IMR-90 (cell line): ENCODE measurements at places on chromosomes 13 and 19. TPM values are rescaled to one million over a fixed set of nuclear protein-coding genes. Genes with fewer than 3 reads are reported as not detected.
A peak's percentile ranks its signal among the peaks of the same experiment; 100 is the strongest.

- H3K4me3 ChIP-seq = peak overlapping the region; percentile 97
- peak; percentile 95 for DNase-seq
- H3K36me3 ChIP-seq = peaks cover 11% of the 10 kb centered on the region
- no peaks in the 10 kb centered on the region for H3K27me3 ChIP-seq
- peak overlapping the region; percentile 91 for H3K27ac ChIP-seq
These were observed 661 bp upstream of the PRR12 start for GRCh38 chr19:49590071-49590970.

GRCh38 chr19:55633861-55634260, 6.9 kb upstream of the ZNF580 start:
- no peak overlapping the region for H3K27ac ChIP-seq
- DNase-seq = no peak
- peaks cover 9% of the 10 kb centered on the region for H3K4me1 ChIP-seq
- H3K36me3 ChIP-seq = peaks cover 4% of the 10 kb centered on the region; the same call in 1 of the 2 replicates
- H3K4me3 ChIP-seq = no peak overlapping the region
- no peaks in the 10 kb centered on the region for H3K27me3 ChIP-seq

DNA sequence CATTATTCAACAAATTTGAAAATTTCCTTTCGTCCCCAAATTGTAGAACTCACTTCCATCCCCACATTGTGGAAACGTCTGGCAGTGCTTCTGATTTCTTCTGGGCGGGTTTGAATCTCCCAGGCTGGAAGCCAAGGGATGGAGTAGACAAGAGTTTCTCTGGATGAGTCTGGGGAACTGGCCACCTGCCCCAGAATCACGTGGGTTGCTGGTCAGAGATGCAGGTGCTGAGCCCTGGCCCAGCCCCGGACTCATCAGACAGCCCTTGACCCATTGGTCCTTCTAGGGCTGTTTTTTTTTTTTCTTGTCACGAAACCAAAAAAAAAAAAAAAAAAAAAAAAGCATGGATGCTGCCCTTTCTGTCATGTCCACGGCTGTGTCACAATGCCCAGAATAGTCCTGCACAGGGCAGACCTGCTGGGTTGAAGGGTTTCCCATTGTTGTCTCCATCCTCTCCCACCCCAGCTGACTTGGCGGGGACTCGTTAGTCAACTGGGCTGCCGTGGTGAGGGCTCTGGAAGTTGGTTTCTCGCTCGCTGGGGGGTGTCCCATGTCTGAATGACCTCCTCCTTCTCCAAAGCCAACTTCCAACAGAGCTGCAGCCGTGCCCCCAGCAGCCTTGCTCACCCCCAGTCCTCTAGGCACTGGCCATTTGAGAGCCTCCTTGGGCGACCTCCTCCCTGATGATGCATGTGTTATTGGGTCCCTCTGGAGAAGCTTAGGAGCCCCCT, 12.8 kb downstream of the CHST8 start:
- H3K27ac ChIP-seq = no peak overlapping the region
- H3K27me3 ChIP-seq = no peaks in the 10 kb centered on the region
- H3K4me3 ChIP-seq = no peak overlapping the region
- no peaks in the 10 kb centered on the region for H3K4me1 ChIP-seq

- no peaks in the 10 kb centered on the region for H3K36me3 ChIP-seq
- H3K27me3 ChIP-seq = no peaks in the 10 kb centered on the region
- no peak for DNase-seq
- H3K27ac ChIP-seq = no peak overlapping the region
- peaks cover 11% of the 10 kb centered on the region for H3K4me1 ChIP-seq
These were observed 19.2 kb downstream of the RAB20 start for GRCh38 chr13:110542169-110542796.

GRCh38 chr19:48465215-48465614, 4.0 kb upstream of the CYTH2 start:
- H3K27me3 ChIP-seq = no peaks in the 10 kb centered on the region
- DNase-seq = no peak
- H3K27ac ChIP-seq = no peak overlapping the region
- H3K36me3 ChIP-seq = peaks cover 6% of the 10 kb centered on the region; the same call in 1 of the 2 replicates

DNA sequence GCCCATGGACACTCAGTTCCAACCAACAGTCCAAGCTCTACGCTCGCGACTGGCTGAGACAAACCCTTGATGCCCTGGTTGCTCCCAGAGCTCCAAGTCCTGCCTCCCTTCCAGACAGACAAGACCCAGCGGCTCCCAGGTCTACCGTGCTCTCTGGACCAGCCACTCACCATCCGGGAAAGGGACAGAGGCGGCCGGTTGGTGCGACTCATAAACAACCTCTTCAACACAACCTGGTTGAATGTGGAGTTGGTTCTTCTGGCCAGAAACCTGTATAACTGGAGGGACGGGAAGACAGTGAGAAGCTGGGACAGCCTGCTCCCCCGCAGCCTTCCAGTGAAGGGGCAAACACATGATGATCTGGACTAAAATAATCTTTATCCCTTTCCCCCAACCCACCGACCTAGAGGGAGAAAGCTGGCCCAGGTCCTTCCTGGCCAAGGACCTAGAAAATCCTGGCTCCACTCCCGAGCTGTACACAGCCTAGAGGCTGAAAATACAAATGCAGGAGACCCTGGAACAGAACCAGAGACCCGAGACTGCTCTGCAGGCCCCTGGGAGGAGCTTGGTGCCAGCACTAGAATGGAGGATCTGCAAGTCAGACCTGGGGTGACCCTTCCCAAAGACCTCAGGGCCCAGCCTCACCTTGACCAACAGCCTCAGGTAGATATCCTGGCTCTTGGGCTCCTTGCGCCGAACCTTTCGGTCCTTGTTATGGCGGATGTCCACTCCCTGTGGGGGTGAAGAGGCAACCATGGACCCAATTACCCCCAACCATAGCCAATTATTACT, 1.6 kb downstream of the RPL18 start:
- peaks cover 9% of the 10 kb centered on the region for H3K4me1 ChIP-seq
- H3K4me3 ChIP-seq = peak overlapping the region; percentile 82
- no peaks in the 10 kb centered on the region for H3K27me3 ChIP-seq
- H3K36me3 ChIP-seq = peaks cover 28% of the 10 kb centered on the region
- H3K27ac ChIP-seq = no peak overlapping the region

CELF5 gene
- 0.02 TPM in 1 of 2 replicates, not detected in the other for polyA plus RNA-seq

ZNF492 gene
- polyA plus RNA-seq = 0.14 and 0.19 TPM in 2 replicates

GGN gene
- polyA plus RNA-seq = 0.65 and 0.99 TPM in 2 replicates

ZNF616 gene
- 2.0 and 2.8 TPM in 2 replicates for polyA plus RNA-seq

GAPDHS gene
- polyA plus RNA-seq = not detected in 2 replicates

RNF225 gene
- 0.10 TPM in 1 of 2 replicates, not detected in the other for polyA plus RNA-seq

GFY gene
- polyA plus RNA-seq = not detected in 2 replicates
